H1 (cell line): ENCODE measurements at places on chromosomes 5 and 9.

DNA sequence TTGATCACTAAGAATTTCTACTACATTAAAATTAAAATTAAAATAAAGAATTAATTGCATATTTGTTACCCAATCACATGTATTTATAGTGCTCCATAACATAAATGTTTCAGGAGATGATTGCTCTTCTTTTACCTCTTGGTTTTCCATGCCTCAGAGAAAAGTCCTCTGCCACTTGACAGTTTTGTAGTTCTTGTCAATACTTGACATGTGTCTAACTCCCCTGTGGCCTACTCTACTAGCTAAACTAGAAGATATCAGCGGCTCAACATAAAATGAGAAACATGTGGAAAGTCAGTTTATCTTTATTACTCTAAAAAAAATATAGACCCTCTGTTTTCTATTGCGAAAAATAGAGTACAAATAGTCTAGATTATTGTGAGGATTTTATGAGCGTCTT, 650.6 kb upstream of the NUDT12 start:
- H3K36me3 ChIP-seq = no peaks in the 10 kb centered on the region
- DNase-seq = no peak
- H3K4me3 ChIP-seq = no peak overlapping the region
- no peak overlapping the region for H3K27ac ChIP-seq
- no peaks in the 10 kb centered on the region for H3K4me1 ChIP-seq

- H3K36me3 ChIP-seq = no peaks in the 10 kb centered on the region
- DNase-seq = no peak
- H3K4me3 ChIP-seq = no peak overlapping the region
- H3K27ac ChIP-seq = no peak overlapping the region
Observed at GRCh38 chr9:110856772-110857171, 181.5 kb downstream of the LPAR1 start.

- H3K27ac ChIP-seq = no peak overlapping the region
- H3K4me1 ChIP-seq = peaks cover 4% of the 10 kb centered on the region; the same call in 1 of the 2 replicates
- H3K4me3 ChIP-seq = no peak overlapping the region
- DNase-seq = no peak
Observed at GRCh38 chr9:99779277-99779676, 42.4 kb upstream of the NR4A3 start.

DNA sequence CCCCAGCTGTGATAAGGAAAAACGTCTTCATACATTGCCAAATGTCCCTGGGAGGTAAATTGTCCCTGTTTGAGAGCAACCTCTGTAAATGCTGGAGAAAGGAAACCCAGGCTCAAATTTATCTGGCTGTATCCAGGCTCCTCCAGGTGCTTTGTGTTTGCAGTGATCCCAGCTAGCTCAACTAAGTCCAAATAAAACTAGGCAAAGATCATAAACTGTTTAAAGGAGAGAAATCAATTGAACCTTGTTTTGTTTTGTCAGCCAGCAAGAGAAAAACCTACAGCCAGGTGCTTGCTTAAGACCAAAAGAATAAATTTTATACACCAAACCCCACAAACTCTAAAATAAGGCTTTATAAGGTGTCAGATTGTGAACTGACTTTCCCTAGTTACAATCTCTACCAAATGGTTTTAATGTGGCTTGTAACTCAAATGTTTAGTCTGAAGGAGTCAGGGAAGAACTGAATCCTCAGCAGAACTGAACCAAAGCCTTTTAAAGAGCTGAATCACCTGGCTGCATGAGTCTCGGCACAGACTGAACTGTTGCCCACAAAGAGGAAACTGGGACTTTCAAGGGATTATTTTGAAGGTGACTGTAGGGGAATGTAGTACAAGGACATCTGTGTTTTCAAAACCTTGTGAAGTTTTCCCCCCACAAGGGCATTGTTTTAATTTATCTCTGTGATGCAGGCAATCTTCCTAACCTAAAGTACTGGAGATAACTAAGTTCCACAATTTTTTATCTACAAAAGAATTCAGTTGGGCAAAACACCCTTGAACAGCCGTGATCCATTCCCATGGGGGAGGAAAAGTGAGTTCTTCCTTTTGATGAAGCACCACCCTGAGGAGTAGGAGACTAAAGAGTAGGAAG, 201.7 kb upstream of the TARS1 start:
- H3K4me3 ChIP-seq = no peak overlapping the region
- no peaks in the 10 kb centered on the region for H3K27me3 ChIP-seq
- no peaks in the 10 kb centered on the region for H3K36me3 ChIP-seq
- no peak for DNase-seq
- no peaks in the 10 kb centered on the region for H3K4me1 ChIP-seq
- H3K27ac ChIP-seq = no peak overlapping the region

DNA sequence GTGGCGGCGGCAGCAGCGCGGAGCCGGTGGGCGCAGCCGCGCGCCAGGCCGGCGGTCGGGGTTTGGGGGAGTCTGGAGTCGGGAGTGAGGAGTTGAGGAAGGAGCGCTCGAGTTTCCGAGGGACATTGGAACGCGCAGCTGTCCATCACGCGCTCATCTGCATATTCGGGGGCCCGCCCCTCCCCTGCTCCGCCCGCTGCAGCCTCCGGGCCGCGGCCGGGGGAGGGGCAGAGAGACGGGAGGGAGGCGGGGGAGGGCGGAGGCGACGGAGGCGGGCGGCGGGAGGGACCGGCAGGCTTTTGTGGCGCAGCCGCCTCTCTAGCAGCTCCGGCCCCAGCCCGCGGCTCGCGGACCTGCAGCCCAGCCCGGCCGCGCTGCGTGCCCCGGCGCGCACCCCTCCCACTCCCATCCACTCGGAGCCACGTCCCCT, at the start of gene IRX2:
Gene IRX2, minus strand, starts transcription at position 86 of the 430 bp plus-strand sequence. CDS start 264 bp downstream, outside the sequence.
- peaks cover 4% of the 10 kb centered on the region for H3K27me3 ChIP-seq
- H3K4me1 ChIP-seq = peaks cover 4% of the 10 kb centered on the region
- H3K27ac ChIP-seq = peak within 1 kb of the TSS; percentile 62; the same call in 1 of the 2 replicates
- DNase-seq = peak; percentile 77
- peak within 1 kb of the TSS; percentile 77 for H3K4me3 ChIP-seq

GRCh38 chr5:133821311-133821741, 147.1 kb downstream of the C5orf15 start:
- no peaks in the 10 kb centered on the region for H3K27me3 ChIP-seq
- H3K36me3 ChIP-seq = no peaks in the 10 kb centered on the region
- H3K27ac ChIP-seq = no peak overlapping the region
- no peaks in the 10 kb centered on the region for H3K4me1 ChIP-seq
